ENCODE measurements at places on chromosomes 7 and 10.

- DNase-seq, result no peak
These were observed 141.3 kb upstream of the TNRC18 start for GRCh38 chr7:5564894-5565293.

DNA sequence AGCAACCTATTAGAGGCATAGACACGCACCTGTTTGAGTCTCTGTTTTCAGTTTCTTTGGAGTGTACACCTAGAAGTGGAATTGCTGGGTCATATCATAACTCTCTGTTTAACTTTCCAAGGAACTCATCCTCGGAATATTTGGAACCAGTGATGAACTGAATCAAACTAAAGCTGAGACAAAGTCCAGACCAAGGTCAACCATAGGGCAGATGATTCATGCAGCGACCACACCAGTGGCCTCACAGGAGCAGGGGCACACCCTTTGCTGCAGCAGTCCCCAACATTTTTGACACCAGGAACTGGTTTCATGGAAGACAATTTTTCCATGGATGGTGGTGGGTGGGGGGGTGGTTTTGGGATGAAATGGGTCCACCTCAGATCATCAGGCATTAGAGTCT lies 4.9 kb upstream of the OPTN start:
- DNase-seq, result no peak

DNA sequence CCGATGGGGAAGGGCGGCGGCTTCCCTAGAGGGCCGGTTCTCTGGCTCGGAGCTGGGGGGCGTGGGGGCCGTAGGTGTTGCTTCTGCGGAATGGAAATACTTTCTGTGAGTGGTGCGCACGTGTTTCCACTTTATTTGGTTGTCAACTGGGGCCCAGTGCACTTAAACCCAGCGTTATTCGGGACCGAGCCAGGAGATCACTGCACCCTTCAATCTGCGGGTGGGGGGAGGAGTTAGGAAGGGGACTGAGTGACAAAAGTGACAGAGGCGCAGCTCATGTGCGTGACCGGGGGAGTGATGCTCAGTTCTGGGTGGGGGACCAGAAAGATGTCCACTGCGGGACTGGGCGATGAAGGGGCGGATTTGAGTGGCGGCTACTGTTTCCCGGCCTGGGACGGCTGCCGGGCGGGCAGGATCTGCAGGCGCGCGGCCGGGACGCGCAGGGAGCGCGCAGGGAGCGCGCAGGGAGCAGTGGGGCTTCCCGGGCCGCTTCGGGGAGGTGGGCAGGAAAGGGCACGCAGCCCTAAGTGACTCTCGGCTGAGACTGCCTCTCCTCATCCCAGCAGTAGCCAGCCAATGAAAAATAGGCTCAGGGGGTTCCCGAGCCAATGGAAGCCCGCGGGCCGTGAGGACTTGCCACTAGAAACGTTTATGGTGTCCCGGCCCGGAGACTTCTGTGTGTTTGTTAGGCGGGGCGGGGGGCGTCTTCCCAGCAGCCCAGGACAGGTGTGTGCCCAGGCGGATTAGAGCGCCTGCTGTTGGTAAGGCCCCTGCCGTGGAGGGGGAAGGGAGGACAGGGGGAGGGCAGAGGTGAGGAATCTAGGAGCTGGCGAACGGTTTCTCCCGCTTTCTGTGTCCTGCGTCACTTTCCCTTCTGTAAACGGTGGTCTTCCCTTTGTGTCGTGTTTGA lies 54.3 kb upstream of the KDM7A start:
- DNase-seq, result peak; percentile 39

- peak; percentile 39 for DNase-seq
These were observed 94.0 kb upstream of the ZMIZ1 start for GRCh38 chr10:78974617-78975317.

- DNase-seq, result no peak
These were observed 514.2 kb downstream of the ARL4A start for GRCh38 chr7:13201628-13202027.

GRCh38 chr10:119652361-119652730 lies 1.2 kb downstream of the BAG3 start:
- no peak for DNase-seq

DNA sequence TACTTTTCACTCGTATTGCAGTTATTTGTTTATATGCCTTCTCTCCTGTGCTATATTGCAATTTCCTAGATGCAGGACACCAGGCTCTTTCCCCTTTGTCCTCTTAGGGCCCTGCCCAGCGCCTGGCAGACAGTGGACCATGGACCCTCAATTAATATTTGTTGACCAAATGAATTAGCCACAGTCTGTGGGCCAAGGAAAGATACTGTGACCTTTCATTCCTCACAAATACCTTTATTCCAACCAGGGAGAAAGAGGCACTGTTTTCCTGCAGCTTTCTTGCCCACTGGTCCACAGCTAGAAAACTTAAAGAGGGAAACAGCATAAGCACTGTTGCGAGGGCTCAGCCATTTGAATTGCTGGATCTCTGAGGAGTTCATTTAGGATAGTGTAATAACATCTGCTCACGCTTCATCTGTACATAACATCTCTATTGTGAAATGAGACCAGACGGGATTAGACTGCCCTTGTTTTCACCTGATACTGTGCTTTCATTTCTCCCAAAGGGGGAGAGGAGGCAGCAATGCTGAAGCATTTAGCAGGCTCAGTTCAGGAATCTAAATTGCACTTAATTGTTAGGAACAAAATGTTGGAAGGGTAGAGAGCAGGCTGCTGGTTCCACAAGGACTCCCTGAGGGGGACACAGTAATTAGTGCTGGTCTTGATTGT lies 46.7 kb downstream of the TNS3 start:
- DNase-seq, result no peak

- DNase-seq, result no peak
These were observed 512.1 kb upstream of the MBL2 start for GRCh38 chr10:53284615-53285182.

DNA sequence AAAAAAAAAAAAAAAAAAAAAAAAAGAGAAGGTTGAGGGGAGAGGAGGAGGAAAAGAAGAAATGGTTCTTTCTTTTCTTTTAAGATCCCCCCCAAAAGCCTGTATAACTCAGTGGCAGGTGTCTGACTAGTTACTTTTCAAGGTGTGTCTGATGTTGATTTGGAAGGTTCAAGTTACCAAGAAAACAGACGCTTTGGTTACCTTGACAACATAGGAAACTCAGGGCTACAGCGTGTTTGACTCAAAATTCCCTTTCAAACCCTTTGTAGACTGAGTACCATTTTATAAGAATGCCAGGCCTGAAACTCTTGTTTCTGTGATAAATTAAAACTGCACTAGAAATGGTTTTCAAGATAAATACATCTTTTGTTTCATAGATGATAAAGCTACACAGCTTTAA lies 286.8 kb downstream of the SKIDA1 start:
- DNase-seq, result no peak

DNA sequence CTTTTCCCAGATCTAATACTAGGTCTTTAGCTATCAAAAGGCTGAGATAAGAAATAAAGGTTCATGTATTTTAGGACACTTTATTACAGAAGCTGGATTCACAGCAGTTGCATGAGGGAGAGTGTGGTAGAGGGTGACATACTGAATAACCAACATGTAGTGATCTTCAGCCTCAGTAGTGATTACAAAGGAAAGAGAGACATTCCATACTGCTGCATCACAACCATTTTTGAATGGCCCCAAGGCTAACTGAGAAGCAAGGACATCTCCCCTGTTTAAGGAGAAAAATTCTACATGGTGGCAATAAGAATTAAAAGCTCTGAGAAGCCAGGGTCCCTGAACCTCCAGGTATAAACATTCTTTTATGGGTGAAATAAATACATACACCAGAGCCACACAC lies 35.3 kb downstream of the COG5 start:
- no peak for DNase-seq

DNA sequence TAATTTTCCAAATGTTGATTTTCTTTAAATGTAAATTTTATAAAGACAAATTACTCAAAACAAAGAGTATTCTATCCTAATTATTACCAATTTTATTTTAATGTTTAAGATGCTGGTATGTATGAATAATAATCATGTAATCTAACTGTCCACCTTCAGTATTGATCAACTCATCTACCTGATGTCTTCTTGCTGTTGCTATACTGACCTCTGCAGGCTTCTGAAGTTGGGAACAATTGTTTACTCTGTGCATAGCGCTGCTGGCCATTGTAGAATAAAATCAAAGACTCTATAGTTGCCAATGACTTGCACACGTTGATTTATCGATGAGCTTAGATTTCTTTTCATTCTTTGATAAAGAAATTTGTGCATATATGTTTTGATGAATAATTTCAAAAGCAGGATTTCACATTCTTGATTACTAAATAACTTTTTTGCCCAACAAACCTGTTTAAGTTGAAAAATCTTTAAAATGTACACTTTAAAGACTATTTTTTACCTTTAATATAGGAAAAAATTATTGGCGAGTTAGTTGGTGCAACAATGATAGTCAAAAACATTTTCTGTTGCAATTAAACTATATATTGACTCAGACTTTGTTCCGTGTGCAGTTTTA lies 282.3 kb downstream of the TFEC start:
- DNase-seq, result no peak

DNA sequence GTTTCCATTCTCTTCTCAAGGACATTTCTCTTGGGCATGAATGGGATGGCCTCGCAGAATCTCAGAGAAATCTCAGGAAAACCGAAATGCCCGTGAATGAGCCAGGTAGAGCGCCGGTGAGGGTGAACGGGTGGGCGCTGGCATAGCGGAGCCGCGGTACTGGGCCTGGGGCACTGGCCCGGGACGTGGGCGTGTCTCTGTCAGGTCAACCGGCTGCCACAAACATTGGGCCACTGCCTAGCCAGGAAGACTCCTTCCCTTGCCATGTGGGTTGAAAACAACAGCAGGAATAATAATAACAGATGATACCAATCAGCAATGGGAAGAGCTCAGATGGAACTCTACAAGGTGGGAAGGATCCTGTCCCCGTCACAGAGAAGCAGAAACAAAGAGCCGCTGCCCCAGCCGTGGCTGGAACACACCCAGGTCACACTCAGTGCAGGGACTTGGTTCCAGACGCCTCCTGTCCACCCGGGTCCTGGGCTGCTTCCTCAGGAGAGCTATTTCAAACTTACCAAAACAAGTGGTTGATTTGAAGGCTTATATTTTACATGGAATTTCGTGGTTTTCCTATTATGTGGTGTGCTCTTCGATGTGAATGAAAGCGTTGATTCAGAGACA lies 51.1 kb upstream of the EBF3 start:
- no peak for DNase-seq

GRCh38 chr10:106957823-106958588 lies 206.5 kb downstream of the SORCS1 start:
- no peak for DNase-seq

DNA sequence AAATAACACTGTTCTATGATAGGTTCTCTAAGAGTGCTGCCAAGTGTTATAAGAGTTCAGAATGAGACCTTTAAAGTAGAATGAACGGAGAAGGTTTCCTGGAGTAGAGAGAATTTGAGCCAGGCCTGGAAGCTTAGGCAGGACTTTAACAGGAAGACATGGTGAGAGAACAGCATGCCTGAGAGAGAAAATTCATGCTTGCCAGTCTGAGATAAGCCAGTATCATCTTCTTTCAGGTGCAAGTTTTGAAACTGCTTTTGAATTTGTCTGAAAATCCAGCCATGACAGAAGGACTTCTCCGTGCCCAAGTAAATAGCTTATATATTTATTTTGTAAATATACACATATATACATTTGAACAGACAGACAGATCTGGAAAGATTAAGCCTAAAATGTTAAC lies 22.1 kb downstream of the ARMC10 start:
- no peak for DNase-seq

DNA sequence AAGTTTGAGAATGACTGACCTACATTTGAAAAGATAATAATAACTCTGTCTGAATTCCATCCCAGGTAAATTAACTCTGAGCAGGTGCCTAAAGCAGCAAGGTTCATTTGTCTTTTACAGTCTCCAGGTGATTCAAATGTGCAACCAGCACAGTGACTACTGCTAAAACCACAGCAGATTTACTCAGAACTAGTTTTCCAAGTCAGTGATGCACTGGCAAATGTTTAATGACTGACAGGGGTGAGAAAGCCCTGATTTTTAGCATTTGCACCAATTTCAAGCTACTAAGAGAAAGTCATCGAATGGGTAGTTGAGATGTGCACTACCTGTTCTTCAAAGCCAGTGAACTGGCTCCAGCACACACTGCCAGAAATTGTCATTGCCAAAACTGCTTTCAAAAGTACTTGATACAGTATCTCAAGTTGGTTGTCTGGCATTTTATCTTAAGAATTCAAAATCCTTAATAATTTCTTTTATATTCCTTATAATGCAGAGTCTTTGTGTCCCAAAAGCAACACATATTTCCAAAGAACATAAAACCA lies 60.3 kb downstream of the ATOH7 start:
- no peak for DNase-seq

DNA sequence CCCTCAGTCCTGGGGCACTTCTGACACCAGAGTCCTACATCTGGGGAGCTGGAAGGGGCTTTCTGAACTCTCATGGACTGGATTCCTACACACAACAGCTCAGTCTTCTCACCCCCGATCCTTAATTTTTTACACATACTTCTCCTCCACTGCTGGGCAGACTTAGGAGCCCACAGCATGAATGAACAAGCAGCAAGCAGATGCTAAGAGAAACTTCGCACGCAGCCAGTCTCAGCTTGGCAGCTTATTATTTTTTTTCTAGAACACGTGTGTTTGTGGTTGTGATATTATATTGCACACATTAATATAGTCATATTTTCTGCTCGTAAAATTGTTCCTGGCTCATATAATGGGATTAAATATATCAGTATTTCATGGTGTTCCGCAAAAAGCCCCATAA lies 50.9 kb upstream of the LOXL4 start:
- DNase-seq, result no peak

DNA sequence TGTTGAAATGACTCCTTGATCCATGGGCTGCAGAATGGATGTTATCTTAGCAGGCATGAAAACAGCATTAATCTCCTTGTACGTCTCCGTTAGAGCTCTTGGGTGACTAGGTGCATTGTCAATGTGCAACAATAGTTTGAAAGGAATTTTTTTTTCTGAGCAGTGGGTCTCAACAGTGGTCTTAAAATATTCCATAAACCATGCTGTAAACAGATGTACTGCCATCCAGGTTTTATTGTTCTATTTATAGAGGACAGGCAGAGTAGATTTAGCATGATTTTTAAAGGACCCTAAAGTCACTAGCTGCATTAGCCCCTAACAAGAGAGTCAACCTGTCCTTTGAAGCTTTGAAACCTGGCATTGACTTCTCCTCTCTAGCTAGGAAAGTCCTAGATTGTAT lies 64.0 kb downstream of the NRF1 start:
- no peak for DNase-seq

- no peak for DNase-seq
These were observed 56.1 kb upstream of the TRUB1 start for GRCh38 chr10:114881901-114882300.

- DNase-seq, result no peak
These were observed 364.8 kb downstream of the SFMBT2 start for GRCh38 chr10:7045891-7046599.

DNA sequence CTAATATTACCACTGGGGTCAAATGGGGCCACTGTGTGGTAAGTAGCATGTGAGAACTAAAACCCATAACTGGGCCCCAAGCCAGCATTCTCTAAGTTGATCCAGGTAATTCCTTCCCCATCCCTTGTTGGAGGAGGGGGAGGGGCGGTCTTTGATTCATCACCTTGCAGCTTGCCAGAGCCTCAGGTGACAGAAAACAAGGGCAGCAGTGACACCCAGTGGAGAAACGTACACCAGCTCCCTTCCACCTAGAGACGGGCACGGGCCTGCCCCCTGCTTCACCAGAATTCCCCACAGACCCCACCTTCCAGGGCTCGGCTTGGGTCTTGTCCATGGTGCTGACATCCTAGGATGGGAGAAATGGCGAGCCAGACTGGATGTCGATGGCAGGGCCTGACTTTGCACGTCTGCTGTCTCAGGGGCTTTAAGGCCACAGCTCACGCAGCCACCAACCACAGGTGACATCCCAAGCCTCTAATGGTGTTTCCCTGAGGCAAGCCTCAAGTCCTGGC lies 102.0 kb downstream of the STRA8 start:
- DNase-seq, result peak; percentile 7

Data from stimulated activated CD8-positive, alpha-beta memory T cell treated with anti-CD3 and anti-CD28 coated beads, Interleukin-12 subunit alpha, Interleukin-12 subunit beta, amount 100 ng/mL, for 1 hour (primary cell).